ENCODE measurements at places on chromosomes 3 and 15. TPM values are rescaled to one million over a fixed set of nuclear protein-coding genes. Genes with fewer than 3 reads are reported as not detected.

ARL14 gene
- 0.76 TPM for polyA plus RNA-seq

NEO1 gene
- polyA plus RNA-seq = 2.8 TPM

ANKUB1 gene
- polyA plus RNA-seq = 0.77 TPM

RETNLB gene
- polyA plus RNA-seq = not detected

C2CD4A gene
- not detected for polyA plus RNA-seq

CCR3 gene
- 0.16 TPM for polyA plus RNA-seq

PLIN1 gene
- polyA plus RNA-seq = not detected

DNA sequence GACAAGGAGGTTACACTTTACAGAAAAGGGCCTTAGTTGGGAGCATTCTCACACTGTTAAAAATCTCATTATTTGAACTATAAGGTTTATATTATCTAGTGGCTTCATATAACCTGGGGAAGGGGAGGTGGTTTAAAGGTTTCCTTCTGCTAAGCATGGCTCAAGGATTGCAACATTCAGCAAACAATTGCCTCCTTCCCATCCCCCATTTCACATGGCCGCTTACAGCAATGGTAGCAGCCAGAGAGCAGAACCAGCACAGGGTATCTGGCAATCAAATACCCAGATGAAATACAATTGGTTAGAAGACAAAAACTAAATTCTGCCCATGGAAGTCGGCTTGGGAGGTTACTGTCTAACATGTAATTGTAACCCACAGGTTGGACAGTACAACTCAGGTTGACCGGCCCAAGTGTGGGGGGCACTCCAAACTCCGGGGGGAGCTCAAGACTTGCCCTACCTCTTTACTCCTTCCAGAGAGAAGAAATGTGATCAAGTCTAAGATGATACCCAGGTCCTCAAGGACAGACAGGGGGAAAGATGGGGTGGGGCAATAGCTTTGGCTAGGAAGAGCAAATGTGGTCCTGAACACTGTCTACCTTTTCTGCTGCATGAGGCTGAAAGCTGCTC is 15.5 kb downstream of the ETV5 start:
- no peak for DNase-seq

DNA sequence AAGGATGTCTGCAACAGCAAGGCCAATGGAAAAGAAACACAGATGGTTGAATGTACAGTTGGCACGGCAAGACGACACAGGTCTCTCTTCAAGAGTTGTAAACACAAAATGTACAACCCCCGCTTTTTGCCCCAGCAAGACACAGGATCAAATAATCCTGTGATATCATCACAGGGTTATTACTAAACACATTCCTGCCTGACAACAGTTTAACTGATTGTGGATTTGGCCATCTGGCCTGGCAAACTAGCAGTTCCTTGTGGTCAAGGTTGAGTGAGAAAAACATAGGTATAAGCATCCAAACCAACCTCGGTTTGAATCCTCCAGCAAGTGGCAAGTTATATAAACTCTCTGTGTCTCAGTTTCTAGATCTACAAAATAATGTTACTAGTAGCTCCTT is 23.4 kb downstream of the PARP16 start:
- DNase-seq = no peak

GRCh38 chr3:102646557-102646956 is 211.7 kb downstream of the ZPLD1 start:
- no peak for DNase-seq

GRCh38 chr3:137988152-137988551 is 21.8 kb upstream of the CLDN18 start:
- no peak for DNase-seq

DNA sequence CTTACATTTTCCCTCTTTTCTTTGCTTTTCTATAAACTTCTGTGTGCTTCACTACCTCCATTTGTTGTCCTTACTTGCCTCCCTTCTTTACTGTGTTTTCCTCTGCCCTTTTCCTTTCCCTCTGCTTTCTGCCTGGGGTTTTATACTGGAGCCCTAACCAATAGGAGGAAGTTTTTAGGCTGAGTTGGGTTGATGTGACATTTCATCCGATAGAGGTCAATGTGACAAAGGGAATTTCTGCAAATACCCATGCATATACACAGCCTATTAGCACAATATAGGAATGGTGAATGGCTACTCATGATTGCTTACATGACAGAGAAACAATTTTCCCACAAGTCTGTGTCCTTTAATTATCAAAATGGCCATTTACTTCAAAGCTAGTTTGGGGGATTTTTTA is 153.0 kb upstream of the ARPP21 start:
- no peak for DNase-seq

DNA sequence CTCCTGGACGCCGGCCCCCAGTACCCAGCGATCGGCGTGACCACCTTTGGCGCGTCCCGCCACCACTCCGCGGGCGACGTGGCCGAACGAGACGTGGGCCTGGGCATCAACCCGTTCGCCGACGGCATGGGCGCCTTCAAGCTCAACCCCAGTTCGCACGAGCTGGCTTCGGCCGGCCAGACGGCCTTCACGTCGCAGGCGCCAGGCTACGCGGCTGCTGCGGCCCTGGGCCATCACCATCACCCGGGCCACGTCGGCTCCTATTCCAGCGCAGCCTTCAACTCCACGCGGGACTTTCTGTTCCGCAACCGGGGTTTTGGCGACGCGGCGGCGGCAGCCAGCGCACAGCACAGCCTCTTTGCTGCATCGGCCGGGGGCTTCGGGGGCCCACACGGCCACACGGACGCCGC is 956 bp downstream of the ZIC1 start:
- DNase-seq = no peak

- no peak for DNase-seq
These were observed 601 bp upstream of the HYAL2 start for GRCh38 chr3:50323092-50323600.

DNA sequence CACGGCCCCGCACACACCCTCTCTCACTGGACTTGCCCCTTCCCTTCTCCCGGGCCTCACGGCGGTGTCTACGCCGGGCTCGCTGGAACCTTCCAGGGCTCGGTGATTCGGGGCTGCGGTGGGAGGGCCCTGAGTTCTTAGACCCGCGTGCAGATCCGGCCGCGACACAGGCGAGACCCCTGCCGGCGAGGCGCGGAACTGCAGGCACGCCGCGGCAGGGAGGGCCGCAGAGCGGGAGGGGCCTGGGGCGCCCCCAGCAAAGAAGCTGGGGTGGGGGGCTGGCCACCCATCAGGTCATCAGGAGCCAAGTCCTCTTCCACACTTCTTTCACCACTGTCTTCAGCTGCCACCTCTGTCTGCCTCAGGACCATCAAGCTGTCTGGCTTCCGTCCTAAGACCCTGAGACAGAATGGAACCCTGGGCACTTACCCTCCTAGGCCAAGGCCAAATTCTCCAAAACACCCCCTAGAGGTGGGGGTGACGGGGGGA is 164.5 kb downstream of the XXYLT1 start:
- DNase-seq = no peak

DNA sequence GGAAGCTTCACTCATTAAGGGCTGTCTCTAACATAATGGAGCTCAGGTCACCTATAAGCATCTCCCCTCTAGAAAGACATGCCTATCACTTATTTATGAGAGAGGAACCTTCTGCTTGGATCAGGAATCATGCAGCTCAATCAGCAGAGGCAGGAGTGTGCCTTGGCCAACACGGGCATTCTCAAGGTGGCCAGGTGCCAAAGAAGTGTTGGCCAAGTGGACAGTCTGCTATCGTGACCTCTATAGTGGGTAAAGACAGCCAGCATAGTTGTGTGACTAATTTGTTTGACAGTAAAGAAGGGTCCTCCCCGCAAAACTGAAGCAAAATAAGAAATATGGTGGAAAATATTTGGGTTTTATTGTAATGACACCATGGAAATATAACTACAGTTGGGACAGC is 14.7 kb upstream of the AGTR1 start:
- no peak for DNase-seq

- DNase-seq = no peak
These were observed 46.9 kb downstream of the ADCY5 start for GRCh38 chr3:123401836-123402530.

GRCh38 chr3:122484985-122485384 is 29.8 kb downstream of the KPNA1 start:
- no peak for DNase-seq

DNA sequence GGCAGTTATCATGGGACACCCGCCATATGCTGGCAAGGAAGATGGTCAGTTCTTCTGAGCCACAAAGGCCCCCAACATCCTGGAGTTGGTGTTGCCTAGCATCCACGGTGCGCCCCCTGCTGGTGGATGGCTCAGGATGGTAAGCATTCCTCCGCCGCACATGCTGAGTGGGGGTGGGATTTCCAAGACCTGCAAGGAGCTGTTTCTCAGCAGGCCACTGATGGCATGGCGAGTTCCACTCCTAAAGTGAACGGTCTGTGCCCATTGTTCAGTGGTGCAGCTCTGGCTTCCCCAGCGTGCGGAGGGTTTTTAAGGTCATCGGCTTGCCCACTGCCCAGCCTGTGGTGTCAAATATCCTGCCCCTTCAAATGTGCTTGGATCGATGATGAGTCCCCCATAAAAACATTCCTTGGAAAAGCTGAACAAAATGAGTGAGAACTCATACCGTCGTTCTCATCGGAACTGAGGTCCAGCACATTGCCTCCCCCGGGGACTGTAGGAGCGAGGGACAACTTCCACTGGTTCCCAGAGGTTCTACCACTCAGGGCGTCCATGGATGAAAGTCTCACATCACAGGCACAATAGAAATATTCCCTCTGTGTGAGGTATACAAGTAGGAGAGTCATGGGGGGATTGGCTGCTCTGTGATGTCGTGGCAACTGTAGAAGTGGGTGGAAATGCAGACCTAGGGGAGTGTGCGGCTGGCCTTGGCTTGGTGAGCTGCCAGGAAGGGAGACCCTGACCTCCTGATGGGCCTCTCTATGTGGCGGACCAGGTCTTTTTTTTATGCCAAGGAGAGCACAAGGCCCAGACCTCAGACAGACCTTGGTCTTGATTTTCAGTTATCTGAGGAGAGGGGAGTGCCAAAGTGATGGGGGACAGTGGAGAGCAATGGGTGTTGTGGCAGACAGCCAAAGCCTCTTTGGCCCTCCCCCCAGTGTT is 102.0 kb downstream of the SNRPN start:
- DNase-seq = no peak

DNA sequence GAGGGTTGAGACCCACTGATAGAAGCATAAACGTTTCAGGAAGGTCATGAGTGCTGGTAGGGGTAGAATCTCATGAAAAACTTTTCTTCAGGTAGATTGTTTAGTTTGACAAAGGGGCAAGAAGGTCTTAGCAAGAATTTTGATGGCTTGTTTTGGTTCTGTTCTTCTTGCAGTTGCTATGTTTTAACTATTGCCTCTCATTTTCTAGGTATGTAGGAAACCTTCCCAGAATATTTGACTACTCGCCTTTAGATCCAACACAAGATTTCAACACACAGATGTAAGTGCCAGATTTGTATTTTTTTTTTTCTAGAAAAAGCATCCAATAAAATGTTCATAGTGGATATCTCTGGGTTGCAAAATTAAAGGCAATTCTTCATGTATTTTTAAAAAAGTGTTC is 77.1 kb downstream of the USP13 start:
- no peak for DNase-seq

DNA sequence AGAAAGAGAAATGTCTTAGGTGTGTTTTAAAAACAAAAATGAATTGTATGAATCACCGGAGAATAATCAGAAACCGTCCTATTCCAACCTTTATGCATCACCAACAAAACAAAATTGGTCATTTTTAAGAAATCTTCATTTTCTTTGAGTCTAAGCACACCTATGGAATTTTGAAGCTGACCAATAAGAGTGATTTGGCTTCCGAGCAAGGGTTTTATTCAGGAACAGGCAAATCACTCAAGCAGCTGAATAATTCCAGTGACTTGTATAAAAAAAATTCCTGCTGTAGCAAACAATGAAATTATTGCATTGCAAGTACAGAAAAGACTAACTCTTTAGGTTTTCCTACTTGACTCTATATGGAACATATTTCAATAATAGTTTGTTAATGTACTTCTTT is 83.8 kb upstream of the FNDC3B start:
- DNase-seq = no peak

DNA sequence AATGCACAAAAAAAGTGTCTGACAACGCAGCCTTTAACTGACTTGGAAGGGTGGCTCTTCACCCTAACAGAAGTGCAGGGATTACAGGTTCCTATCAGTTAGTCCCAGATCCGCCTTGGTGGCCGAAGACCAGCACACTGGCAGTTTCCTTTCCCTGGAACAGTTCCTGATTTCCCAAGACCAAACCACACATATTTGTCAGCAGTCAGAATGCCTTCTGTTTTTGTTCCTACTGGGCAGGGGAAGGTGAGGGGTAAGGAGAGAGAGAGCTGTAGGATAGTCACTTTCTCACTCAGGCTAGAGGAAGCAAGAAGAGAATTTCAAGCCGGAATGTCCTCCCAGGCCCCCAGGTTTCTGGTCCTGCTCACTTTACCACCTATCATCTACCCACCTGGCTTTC is 9.2 kb downstream of the CXCR6 start:
- no peak for DNase-seq

GRCh38 chr3:69161587-69162307 is 39.4 kb upstream of the LMOD3 start:
- DNase-seq = no peak

GRCh38 chr3:124854009-124854408 is 33.2 kb downstream of the ITGB5 start:
- DNase-seq = no peak

GRCh38 chr15:44659056-44659455 is 4.4 kb downstream of the SPG11 start:
- no peak for DNase-seq

- DNase-seq = no peak
These were observed 2.0 kb downstream of the CIB2 start for GRCh38 chr15:78129077-78129750.

DNA sequence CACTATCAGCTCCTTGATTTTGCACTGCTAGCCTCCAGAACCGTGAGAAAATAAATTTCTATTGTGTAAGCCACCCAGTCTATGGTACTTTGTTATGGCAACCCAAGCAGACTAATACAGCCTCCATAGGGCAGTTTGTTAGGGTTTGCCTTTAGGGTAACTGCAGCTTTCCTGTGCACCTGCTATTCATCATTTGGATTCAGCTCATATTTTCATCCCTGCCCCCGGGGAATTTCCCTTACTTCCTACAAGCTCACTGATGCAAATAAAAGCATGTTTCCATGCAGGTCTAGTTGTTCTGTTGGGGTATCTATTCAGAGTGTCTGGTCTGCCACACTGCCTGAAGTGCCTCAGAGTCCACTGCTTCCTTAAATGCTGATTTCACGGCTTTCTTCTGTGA is 48.6 kb upstream of the ATOSA start:
- no peak for DNase-seq

GRCh38 chr15:73996267-73996666 is 1.8 kb downstream of the PML start:
- DNase-seq = no peak

Data from keratinocyte (primary cell).